PC-9 (cell line): ENCODE measurements at places on chromosomes 4 and X.

DNA sequence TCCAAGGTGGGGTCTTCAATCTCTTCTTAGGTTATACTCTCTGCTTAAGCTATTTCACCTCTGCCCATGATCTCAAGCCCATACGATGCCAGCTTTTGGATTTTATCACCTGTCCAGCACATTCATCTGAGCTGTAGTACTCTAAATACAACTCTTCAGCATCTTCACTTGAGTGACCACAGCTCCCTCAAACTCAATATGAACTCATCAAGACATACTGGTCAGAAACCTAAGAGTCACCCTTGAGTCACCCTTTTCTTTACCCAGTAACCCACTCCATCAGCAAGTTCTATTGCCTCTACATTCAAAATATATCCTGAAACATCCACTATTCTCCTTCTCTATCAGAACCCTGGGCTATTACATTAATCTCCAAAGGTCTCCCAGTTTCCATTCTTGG lies 69.4 kb downstream of the DCHS2 start:
- H3K27me3 ChIP-seq = no peaks in the 10 kb centered on the region
- H3K4me3 ChIP-seq = no peak overlapping the region
- no peak for DNase-seq
- H3K36me3 ChIP-seq = no peaks in the 10 kb centered on the region
- no peaks in the 10 kb centered on the region for H3K4me1 ChIP-seq

GRCh38 chr4:118265312-118266144 lies 87.3 kb downstream of the PRSS12 start:
- no peak overlapping the region for H3K27ac ChIP-seq
- H3K4me3 ChIP-seq = peak overlapping the region; percentile 64
- H3K36me3 ChIP-seq = no peaks in the 10 kb centered on the region
- H3K27me3 ChIP-seq = no peaks in the 10 kb centered on the region
- DNase-seq = peak; percentile 53

DNA sequence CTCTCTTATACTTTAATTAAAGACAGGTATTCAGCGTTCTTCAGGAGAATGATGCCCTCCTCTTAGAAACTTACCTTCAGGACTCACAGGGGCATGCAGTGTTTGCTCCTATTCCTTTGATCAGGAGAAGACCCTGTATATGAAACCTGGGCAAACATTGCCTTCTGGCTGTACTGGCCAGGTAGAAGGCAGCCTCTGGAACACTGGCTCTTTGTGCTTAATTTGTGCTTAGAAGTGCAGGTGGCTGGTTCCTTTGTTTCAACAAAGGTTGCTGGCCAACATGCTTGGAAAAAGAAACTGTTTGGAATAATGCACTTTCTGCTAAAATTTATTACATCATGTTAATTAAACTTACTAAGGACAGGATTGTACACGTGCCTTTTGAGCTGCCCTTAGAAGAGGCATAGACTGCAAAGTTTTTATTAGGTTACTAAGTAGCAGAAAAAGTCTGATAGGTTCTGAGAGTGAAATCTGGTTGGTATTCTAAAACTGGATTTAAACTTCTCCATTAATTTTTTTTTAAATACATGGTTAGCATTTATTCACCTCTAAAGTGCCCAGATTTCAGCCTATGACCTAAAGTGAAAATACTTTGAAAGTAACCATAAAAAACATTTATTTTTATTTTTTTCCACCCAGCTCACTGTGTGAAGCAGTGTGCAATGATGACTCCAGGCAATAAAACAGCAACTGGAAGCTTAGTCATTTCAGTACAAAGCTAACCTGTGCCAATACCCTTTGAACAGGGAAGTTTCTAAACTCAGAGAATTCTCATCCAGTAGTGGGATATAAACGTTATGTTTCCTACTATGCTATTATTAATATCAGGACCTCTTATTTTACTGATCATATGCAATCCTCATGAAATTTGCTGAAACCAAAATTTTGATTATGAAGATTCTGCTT lies 11.3 kb downstream of the RASSF6 start:
- H3K4me3 ChIP-seq = no peak overlapping the region
- no peak overlapping the region for H3K27ac ChIP-seq
- no peaks in the 10 kb centered on the region for H3K36me3 ChIP-seq
- no peak for DNase-seq
- no peaks in the 10 kb centered on the region for H3K27me3 ChIP-seq

- no peaks in the 10 kb centered on the region for H3K36me3 ChIP-seq
- H3K4me3 ChIP-seq = no peak overlapping the region
- no peaks in the 10 kb centered on the region for H3K27me3 ChIP-seq
- no peaks in the 10 kb centered on the region for H3K4me1 ChIP-seq
- no peak for DNase-seq
Measured at GRCh38 chr4:40210776-40211175, 13.9 kb downstream of the RHOH start.

DNA sequence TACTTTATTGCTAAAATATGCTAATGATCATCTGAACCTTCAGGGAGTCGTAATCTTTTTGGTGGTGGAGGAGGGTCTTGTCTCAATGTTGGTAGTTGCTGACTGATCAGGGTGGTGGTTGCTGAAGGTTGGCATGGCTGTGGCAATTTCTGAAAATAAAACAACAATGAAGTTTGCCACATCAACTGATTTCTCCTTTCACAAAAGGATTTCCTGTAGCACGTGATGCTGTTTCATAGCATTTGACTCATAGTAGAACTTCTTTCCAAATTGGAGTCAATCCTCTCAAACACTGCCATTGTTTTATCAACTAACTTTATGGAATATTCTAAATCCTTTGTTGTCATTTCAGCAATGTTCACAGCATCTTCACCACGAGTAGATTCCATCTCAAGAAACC lies 19.3 kb downstream of the DDIT4L start:
- H3K36me3 ChIP-seq = no peaks in the 10 kb centered on the region
- H3K27me3 ChIP-seq = no peaks in the 10 kb centered on the region
- H3K4me1 ChIP-seq = no peaks in the 10 kb centered on the region
- no peak overlapping the region for H3K27ac ChIP-seq

DNA sequence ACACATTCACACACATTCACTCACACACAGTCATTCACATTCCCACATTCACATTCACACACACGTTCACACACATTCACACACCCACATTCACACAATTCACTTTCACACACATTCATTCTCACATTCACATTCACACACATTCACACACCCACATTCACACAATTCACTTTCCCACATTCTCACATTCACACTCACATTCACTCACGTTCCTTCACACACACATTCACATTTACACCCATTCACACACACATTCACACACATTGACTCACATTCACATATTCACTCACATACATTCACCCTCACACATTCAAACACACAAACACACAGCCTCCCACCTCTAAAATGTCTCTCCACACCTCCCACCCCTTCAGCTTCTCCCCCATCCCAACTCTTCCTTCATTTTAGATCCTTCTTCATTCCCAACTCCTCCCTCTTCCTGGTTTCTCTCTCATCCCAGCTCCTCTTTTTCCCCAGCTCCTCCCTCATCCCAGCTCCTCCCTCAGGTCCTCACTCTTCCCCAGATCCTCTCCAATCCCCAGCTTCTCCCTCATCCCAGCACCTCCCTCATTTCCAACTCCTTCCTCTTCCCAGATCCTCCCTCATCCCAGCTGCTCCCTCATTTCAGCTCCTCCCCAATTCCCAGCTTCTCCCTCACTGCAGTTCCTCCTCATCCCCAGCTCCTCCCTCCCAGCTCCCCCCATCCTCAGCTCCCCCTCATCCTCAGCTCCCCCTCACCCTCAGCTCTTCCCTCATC lies 111.0 kb downstream of the FAM53A start:
- H3K27ac ChIP-seq = no peak overlapping the region
- no peaks in the 10 kb centered on the region for H3K4me1 ChIP-seq
- no peak overlapping the region for H3K4me3 ChIP-seq
- DNase-seq = no peak
- H3K36me3 ChIP-seq = no peaks in the 10 kb centered on the region
